Stimulated activated CD4-positive, alpha-beta T cell treated with anti-CD3 and anti-CD28 coated beads, Interleukin-1b, Interleukin-23, amount 100 ng/mL, for 48 hours (primary cell): ENCODE measurements at places on chromosomes 5 and 9.

DNA sequence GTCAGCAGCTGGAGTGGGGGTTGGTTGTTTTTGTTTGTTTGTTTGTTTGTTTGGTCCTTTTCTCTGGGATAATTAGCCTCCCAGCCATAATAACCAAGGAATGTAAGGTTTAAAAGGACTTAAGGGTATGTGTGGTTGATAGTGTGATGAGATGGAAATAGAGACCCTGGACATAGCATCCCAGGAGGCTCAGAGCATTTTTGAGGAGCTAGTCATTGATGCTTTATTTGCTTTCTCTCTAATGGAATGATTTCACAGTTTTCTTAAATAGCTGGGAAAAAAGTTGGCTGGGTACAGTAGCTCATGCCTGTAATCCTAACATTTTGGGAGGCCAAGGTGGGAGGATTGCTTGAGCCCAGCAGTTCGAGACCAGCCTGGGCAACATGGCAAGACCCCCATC lies 45.1 kb downstream of the TTC1 start:
- no peak for DNase-seq

DNA sequence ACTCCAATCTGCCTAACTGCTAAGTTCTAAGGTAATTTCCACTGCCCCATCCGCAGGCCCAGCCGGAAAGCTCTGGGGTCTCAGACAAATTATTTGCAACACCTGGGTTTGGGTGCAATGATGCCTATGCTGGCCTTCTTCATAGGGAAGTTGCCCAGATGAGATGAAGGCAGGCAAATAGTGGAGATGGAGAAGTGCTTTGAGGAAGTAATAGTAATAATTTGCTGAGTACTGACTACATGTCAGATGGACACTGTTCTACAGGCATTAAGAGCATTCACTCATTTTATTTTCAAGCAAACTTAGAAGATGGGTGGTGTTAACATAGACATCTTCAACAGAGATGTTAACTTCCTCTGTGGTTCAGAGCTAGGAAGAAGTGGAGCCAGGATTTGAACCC lies 3.8 kb downstream of the PCDH12 start:
- DNase-seq: no peak

- no peak for DNase-seq
Observed at GRCh38 chr9:121776001-121776738, 124.7 kb downstream of the DAB2IP start.

- no peak for DNase-seq
Observed at GRCh38 chr5:14237317-14238086, 94.4 kb downstream of the TRIO start.

GRCh38 chr9:98929895-98930341 lies 13.8 kb upstream of the COL15A1 start:
- DNase-seq: no peak

DNA sequence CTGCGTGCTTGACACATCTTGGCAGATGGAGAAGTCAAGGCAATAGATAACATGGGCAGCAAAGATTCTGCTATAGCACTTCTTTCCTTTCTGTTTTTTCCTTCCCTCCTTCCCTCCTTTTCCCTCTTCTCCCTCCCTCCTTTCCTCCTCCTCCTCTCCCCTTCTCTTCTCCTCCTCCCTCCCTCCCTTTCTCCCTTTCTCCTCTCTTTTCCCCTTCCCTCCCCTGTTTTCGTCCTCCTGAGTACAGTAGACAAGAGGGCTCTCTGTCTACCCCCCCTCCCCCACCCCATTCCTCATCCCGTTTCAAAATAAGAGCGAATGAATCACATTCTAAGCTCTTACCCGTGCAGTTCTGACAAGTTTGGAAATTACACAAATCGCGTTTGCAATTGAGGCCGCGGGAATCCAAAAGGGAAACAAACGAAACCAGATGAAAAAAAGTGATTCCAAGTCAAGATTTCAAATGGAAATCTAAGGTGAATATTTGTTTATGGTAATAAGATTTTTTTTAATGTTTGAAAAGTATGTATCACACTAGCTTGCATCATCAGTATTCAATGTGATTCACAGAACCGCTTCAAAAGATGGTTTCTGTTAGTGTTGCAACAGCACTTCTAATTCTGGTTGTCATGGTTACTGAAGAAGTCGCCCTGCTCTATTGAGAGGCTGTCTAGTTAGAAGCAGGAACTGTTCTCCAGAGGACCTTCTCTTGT lies 1.3 kb downstream of the NIM1K start:
- peak; percentile 42 for DNase-seq

DNA sequence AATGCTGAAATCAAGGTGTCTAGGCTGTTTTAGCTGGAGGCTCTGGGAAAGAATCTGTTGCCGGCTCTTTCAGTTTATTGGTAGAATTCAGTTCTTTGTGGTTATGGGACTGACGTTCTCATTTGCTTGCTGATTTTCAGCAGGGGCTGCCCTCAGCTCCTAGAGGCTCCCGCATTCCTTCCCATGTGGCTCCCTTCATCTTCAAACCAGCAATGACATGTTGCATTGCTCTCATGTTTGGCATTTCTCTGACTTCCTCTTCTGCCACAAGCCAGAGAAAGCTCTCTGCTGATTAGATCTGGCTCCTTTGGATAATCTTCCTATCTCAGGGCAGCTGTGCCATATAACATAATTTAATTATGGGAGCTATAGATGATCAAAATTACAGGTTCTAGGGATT lies 360.3 kb downstream of the LRRC70 start:
- DNase-seq: no peak

- DNase-seq: no peak
Observed at GRCh38 chr9:84945878-84946538, 276.5 kb downstream of the NTRK2 start.

DNA sequence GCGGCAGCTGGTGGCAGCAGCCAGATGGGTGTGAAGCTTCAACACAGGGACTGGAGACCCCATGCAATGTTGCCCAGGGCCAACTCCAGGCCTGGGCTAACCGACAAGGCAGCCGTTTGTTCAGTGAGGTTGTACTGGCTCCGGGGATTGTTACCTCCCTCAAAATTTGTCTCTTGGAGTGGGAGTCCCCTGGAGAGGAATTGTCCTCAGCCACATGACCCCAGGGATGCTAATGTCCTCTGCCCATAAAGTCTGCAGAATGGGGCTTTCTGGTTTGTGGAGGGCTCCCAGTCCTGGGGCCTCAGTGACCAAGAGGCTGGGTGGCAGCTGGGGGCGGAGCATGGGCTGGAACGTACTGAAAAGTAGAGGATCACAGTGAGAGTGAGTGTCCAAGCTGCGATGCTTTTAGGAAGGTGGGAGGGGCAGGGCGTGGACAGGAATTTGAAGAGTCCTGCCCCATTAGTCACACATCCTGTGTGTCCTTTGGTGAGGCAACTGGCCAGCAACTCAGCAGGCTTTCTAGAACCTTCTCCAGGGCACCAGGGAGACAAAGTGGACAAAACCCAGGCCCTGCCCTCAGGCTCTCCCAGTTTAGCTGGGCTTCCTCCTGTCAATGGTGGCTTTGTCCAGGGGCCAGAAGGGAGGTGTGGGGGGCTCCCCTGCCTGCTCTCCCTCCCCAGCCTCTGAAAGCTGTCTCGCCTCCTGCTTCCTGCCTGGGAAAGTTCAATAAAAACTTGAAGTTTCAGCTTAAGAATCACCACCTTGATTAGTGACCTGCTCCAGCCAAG lies 114.0 kb downstream of the NSG2 start:
- DNase-seq: no peak

DNA sequence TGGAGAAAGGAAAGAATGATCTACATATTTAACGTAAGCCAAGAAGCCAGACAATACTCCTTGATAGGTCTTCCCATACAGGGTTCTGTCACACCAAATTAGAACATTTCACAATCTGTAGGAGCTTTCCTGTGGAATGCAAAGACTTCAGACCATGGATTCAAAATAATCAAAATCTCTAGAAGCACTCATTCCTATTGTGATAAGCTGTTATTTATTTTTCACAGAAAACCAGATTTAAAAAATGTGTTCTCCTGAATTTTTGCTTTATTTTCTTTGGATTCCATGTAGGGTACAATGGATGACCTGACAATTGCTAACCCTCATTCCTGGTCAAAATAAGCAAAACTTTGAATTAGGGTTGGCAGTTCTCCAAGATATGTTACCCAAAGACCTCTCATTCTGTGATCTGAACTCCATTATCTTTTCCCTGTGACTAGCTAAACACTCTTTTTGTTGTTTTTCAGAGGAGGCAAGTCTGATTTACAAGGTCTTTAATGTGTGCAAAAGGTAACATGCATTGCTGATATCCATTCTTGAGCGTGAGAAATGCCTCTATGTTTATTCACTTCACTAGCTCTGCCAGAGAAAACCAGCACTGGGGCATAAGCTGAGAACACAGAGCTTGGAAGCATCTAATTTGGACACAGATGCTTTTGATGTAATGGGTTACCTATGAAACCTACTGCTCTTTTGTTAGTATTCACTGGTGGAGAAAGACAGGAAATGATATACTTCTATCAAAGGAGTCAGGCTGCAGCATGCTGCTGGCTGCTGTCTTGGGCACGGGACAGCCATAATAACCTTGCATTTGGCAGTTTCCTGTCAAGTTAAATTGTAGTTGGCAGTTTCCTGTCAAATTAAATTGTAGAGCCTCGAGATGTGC lies 31.4 kb downstream of the ACTBL2 start:
- DNase-seq: no peak

DNA sequence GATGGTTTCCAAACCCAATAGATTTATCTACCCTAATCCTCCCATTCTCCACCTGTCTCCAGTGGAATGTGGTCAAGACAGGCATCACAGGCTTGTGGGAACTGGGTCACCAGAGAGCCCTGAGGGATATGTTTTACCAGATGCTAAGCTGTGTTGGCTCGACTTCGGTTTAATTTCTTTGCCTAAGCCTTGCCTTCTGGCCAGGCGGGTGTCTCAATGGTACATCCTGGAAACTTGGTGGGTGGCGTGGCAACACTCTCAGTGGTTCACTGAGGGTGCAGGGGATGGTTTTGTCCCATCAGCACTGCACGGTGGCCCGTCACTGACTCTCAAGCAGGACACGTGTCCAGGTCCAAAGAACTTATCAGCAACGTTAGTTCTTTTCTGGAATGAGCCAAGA lies 192.2 kb downstream of the TENT4A start:
- no peak for DNase-seq

GRCh38 chr5:68290260-68290674 lies 74.7 kb downstream of the PIK3R1 start:
- DNase-seq: no peak

DNA sequence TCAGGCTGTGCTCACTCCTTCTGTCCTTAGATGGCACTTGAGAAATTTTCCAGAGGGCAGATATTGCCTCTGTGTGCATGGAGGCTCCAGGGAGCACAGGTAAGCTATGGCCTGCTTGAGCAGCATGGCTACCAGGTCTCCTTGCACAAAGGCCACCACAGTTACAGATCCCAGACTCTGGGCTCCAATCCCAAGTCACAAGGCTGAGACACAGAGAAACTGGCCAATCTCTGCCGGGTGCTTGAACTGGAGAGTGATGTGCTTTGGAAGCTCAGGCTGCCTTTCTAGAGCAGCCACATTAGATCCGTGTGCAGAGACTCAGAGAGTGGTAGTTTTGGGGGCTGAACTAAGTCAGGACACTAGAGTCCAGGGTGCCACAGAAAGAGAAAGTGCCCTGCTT lies 145.7 kb downstream of the SEMA6A start:
- DNase-seq: no peak

- DNase-seq: no peak
Observed at GRCh38 chr5:122062205-122062604, 15.9 kb downstream of the LOX start.

- no peak for DNase-seq
Observed at GRCh38 chr9:22457448-22457847, 10.8 kb downstream of the DMRTA1 start.

DNA sequence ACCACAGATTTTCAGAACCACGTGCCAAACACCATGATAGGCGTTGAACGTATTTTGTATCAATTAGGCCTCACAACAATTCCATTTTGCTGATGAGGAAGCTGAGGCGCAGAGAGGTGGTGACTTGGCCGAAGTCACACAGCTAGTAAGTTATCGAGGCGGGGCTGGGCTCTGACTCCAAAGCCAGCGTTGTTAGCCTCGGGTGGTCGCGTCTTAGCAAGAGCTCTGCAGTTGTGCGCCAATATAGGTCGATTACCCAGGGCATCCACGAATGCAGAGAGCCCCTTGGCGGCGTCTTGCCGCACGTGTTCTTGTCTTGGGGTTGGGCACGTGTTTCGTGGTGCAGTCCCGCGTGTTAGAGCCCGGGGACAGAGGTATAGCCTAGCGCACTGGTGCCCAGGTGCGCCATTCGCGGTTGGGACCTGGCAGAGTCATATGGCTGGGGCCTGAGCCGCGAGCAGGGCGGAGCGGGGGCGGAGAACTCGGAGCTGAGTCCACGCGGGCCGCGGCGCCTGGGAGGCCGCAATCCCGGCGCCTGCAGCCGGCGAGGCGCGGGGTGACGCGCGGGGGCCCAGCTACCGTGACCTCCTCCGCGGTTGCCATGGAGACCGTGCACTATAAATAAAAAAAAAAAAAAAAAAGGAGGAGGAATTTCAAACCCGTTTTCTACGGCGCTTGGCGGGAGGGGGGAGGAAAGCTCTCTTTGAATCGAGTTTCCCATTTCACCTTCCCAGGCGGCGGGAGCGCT lies 62.3 kb downstream of the CXXC5 start:
- peak; percentile 45 for DNase-seq

DNA sequence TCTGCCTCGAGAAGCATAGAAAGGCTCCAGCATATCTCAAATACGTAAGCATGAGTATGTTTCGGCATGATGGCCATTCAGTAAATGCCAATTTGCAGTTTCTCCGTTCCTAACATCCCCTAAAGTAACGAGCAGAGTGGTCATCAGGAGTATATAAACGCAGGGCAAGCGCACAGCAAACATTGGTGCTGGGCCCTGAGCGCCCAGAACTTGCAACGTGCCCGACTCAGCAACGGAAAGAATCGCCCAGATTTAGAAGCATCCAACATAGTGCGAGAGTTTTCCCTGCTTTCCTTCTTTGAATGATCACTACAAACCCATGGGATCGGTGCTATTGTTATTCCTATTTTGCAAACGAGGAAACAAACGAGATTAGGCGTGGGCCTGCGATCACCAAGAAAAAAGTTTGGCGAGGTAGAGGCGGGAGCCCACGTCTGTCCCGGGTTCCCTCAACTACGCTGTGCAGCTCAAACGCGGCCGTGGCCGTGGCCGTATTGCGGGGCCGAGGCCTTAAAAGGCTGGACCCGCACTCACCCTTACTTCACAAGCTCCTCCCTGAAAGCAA lies 505 bp downstream of the RPS14 start:
- DNase-seq: no peak

DNA sequence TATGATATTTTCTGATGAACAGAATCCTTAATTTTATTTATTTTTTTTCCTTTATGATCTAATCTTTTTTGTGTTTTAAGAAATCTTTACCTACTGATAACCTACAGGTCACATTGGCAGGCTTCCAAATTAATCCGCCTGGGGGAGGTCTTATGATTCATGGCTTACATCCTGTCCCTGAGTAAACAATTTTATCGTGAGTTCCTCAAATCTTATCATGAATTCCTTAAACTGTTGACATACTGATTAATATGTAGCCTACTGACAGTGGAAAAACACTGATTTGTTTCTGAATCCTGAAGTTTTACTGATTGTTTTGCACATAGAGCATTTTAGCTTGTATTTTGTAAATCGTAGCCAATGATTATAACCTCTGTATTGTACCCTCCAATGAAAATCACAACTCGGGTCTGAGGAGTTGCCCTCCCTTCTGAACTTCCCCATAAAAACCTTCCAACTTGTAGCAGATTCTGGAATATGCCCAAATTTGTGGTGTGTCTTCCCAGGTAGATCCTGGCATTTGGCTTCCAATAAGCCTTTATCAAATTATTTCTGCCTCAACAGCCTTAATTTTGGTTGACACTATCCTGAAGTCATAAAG lies 105.6 kb downstream of the VCAN start:
- no peak for DNase-seq
